Activated B cell treated with CpG ODN at 0.5 μM for 24 hours (primary cell): ENCODE measurements at places on chromosomes 16 and 17.

GRCh38 chr16:56108724-56109123 lies 82.6 kb upstream of the GNAO1 start:
- H3K36me3 ChIP-seq = no peaks in the 10 kb centered on the region
- no peak overlapping the region for H3K27ac ChIP-seq
- H3K27me3 ChIP-seq = peaks cover 6% of the 10 kb centered on the region
- H3K4me3 ChIP-seq = no peak overlapping the region
- DNase-seq = no peak
- H3K4me1 ChIP-seq = no peaks in the 10 kb centered on the region

GRCh38 chr16:89268987-89269735 lies 51.7 kb downstream of the ZNF778 start:
- H3K27ac ChIP-seq = no peak overlapping the region
- no peak overlapping the region for H3K4me3 ChIP-seq
- DNase-seq = no peak
- H3K4me1 ChIP-seq = no peaks in the 10 kb centered on the region
- no peaks in the 10 kb centered on the region for H3K27me3 ChIP-seq

- H3K4me3 ChIP-seq = no peak overlapping the region
- DNase-seq = no peak
- no peak overlapping the region for H3K27ac ChIP-seq
- H3K36me3 ChIP-seq = no peaks in the 10 kb centered on the region
- peaks cover 39% of the 10 kb centered on the region for H3K27me3 ChIP-seq
- H3K4me1 ChIP-seq = peaks cover 28% of the 10 kb centered on the region
These were observed 996 bp upstream of the KCNJ12 start for GRCh38 chr17:21375162-21375560.

- no peak overlapping the region for H3K27ac ChIP-seq
- H3K4me3 ChIP-seq = no peak overlapping the region
- H3K36me3 ChIP-seq = peaks cover 4% of the 10 kb centered on the region
- DNase-seq = no peak
- no peaks in the 10 kb centered on the region for H3K27me3 ChIP-seq
These were observed 5.4 kb downstream of the ABCC1 start for GRCh38 chr16:15954814-15955151.

GRCh38 chr16:74623214-74623838 lies 16.4 kb upstream of the GLG1 start:
- peaks cover 8% of the 10 kb centered on the region for H3K4me1 ChIP-seq
- no peak for DNase-seq
- H3K27ac ChIP-seq = no peak overlapping the region
- no peak overlapping the region for H3K4me3 ChIP-seq

DNA sequence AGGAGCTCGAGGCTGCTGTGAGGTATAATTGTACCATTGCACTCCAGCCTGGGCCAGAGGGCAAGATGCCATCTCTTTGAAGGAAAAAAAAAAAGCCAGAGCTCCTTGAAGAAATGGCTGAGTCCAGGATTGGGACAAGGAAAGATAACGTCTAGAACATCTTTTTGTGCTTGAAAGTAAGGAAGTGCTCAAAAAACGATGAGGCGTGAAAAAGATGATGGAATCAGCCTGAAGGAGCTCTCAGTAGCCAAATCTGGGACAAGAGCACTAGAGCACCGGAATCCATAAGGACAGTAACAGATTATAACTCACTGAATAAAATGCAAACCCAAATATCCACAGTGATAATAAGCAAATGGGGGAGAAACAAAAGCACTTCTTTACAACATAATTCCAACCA lies 22.1 kb downstream of the EFTUD2 start:
- no peak overlapping the region for H3K4me3 ChIP-seq
- no peaks in the 10 kb centered on the region for H3K27me3 ChIP-seq
- no peak for DNase-seq
- no peak overlapping the region for H3K27ac ChIP-seq
- peaks cover 86% of the 10 kb centered on the region for H3K36me3 ChIP-seq

DNA sequence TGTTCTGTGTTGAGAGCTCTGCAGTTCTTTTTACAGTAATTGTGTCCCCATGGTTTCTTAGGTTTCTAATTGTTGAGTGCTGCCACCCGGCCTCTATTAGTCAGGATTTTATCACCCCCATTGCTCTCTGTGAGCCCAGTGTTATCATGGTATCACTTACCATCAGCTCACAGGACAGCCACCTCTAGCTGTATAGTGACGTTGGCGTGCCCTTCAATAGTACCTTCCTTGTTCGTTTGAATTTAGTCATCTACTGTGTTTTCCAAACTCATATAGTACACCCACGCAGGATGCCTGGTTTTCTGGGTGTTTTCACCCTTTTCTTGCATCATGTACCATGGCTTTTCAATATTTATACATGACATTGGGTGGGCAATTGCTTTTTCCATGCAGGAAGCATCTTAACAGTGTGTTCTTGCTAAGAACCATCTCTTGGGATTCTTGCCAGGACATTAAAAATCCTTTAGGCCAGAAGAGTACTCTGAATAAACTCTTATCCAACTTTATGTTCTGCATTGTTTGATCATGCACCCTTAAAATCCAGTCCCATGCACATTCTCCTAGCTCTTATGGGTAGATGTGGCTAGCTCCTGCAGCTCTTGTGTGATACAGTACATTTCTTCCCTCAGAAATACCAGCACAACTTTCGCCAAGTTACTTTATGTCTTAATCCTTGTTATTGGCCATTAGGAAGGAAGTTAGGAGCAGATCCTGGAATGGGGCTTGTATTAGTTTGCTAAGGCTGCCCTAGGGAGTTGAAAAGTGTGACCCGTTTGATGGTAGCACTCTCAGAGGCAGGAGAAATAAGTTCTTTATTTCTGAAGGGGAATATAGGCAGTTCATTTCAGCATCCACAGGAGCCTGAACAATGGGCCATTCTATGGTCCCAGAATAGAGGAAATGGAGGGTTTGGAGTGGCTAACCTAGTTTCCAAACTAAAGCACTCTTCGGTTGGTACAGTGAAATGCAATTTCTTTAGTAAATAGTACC lies 11.3 kb upstream of the ABCA10 start:
- H3K27me3 ChIP-seq = no peaks in the 10 kb centered on the region
- DNase-seq = no peak
- H3K27ac ChIP-seq = no peak overlapping the region
- no peaks in the 10 kb centered on the region for H3K36me3 ChIP-seq
- H3K4me3 ChIP-seq = no peak overlapping the region

DNA sequence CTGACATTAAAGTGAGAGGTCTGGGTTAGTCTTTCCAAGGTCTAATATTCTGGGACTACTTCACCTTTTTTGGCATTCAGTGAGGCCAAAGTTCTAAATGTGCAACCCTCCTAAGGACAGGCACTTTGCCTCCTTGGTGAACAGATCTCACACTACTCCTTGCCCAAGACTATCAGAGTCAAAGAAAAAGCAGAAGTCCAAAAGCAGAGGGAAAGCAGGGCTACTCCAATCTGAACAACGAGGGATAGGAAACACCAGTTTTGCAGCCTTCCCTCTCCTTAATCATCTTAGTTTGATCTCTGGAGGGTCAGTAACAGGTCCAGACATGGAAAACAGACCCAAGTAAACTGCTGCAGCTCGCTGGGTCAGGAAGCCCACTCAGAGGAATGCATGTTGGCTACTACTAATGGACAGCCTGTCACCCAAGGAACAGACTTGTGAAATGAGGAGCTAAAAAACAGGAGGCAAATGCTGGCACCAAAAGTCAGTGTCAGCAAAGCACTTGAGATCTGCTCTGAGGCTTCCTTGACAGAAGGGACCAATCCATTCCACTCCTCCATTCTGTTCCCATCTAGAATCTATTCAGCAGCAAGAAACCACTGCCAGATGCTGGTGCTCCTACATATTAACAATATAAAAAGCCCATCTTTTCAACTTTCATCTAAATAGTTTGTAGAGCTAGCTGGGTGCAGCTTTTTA lies 29.9 kb downstream of the DCUN1D3 start:
- H3K27ac ChIP-seq = no peak overlapping the region
- no peaks in the 10 kb centered on the region for H3K27me3 ChIP-seq
- H3K4me3 ChIP-seq = no peak overlapping the region
- peaks cover 24% of the 10 kb centered on the region for H3K4me1 ChIP-seq
- DNase-seq = no peak

DNA sequence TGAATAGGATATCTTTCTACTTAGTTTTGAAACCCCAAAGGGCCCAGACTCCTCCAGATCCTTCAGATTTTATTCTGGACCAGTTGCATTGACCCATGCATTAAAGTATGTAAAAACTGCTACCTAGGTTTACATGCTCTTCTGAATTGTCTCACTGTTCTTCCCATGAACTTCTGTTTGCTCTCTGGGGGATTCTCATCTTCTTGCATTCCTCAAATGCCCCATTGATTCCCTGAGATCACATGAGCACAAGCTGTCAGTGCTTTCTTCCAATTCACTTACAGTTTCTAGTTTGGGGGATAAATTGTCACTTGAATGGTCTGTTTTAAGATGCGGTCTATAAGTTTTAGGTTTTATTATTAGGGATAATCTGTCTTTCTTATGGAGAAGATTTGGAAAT lies 188.9 kb upstream of the KIF2B start:
- H3K4me1 ChIP-seq = no peaks in the 10 kb centered on the region
- H3K27ac ChIP-seq = no peak overlapping the region
- H3K4me3 ChIP-seq = no peak overlapping the region
- H3K36me3 ChIP-seq = no peaks in the 10 kb centered on the region
- H3K27me3 ChIP-seq = no peaks in the 10 kb centered on the region

- no peak overlapping the region for H3K4me3 ChIP-seq
- H3K27me3 ChIP-seq = no peaks in the 10 kb centered on the region
- no peak overlapping the region for H3K27ac ChIP-seq
- DNase-seq = no peak
- H3K4me1 ChIP-seq = no peaks in the 10 kb centered on the region
These were observed 105.3 kb downstream of the IRX5 start for GRCh38 chr16:55035956-55036355.

DNA sequence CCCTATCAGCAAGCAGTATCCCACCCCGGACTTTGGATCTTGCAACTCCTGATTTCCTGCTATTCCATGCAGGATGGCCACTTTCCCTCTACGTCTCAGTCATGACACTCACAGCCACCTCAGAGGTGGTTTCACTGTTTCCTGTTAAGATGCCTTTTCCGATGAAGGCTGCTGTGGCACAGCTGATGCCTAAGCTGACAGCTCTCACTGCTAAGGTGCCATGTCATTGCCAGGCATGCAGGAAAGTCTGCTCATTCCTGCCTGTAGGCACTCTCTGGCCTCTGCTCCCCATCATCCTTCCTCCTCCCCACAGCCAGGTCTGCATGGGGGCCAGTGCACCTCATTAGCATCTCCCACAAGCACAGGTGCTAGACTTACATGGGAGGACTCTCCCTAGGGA lies 173.0 kb downstream of the CBLN1 start:
- DNase-seq = no peak
- no peaks in the 10 kb centered on the region for H3K36me3 ChIP-seq
- H3K4me3 ChIP-seq = no peak overlapping the region
- H3K27ac ChIP-seq = no peak overlapping the region
- no peaks in the 10 kb centered on the region for H3K4me1 ChIP-seq

DNA sequence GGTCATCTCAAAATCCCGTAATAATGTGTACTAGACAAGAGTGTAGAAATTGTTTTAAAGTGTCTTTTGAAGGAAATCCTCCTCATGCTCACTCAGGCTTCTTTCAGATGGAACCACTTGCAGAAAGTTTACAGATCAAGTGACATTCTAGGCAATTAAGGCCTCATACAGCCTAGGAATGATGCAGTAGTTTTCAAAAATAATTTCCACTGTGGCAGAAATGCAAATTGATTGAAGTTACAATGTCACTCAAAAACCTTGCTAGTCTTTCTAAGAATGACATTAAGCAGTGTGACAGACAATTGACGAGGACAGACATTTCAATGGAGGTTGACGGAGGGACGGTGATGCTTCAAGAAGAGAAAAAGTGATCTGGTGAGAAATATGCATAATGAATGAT lies 53.5 kb upstream of the CDH8 start:
- no peaks in the 10 kb centered on the region for H3K36me3 ChIP-seq
- no peaks in the 10 kb centered on the region for H3K27me3 ChIP-seq
- no peak for DNase-seq
- H3K4me1 ChIP-seq = no peaks in the 10 kb centered on the region

DNA sequence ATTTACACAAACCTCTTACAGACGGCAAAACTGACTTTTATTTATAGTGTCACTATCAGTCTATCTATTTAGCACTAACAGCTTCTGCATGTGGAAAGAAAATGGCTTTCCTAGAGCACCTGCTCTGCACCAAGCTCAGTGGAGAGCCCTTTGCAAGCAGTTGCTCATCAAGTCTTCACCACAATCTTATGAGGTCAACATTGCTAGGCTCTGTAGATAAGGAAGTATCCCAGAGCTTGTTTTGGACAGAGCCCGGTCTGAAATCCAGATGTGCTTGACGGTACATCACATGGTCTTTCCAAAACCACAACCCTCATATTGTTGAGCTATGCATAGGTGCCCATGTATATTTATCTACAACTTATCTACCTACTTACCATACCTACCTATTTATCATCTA lies 572.7 kb upstream of the CDH5 start:
- no peaks in the 10 kb centered on the region for H3K4me1 ChIP-seq
- no peak overlapping the region for H3K4me3 ChIP-seq
- H3K27me3 ChIP-seq = no peaks in the 10 kb centered on the region
- no peak overlapping the region for H3K27ac ChIP-seq

DNA sequence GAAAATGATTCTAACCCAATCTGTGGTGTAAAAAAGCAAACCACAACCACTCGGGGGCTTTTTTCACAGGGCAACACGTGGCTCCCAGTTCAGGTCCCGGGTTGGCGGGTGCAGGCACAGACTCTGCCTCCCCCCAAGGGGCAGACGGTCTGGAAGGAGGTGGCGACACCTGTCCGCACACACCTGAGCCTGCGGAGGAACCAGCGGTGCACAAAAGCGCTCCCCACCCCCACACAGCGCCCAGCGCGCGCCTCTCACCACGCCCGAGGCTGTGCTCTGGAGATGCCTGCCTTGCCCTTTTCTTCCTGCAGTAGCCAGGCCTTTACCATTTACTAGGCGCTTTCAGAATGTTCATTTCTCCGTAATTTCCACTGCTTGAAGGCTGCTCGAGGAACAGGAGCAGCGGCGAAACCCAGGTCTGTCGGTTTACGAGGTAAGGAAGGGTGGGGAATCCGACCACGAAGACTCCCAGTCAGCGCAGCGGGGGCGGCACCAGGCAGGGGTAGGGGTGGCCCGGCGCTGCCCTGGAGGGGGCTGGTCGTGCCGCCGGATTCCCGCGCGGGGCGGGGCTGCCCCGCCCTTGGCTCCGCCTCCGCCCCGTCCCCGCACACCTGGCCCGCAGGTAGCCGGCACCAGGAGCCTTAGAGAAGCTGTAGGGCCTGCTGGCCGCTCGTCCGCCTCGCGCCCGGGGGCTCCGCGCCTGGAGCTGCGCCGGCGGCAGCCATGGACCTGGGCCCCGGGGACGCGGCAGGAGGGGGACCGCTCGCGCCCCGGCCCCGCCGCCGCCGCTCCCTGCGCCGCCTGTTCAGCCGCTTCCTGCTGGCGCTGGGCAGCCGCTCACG lies at the start of gene USP43:
USP43 (plus strand) TSS at position 608 of the 842 bp plus-strand sequence; CDS start at position 724, 116 bp downstream.
- H3K4me3 ChIP-seq = peak within 1 kb of the TSS; percentile 83
- no peaks in the 10 kb centered on the region for H3K36me3 ChIP-seq
- DNase-seq = peak; percentile 15
- no peak within 1 kb of the TSS for H3K27ac ChIP-seq

GRCh38 chr17:15249487-15249886 lies 15.6 kb downstream of the PMP22 start:
- H3K27ac ChIP-seq = no peak overlapping the region
- H3K4me3 ChIP-seq = no peak overlapping the region
- H3K27me3 ChIP-seq = peaks cover 13% of the 10 kb centered on the region
- no peak for DNase-seq
